ENCODE measurements at places on chromosomes 5 and 9. TPM values are rescaled to one million over a fixed set of nuclear protein-coding genes. Genes with fewer than 3 reads are reported as not detected.

- no peak for DNase-seq
Observed at GRCh38 chr5:64519263-64519662, 13.4 kb downstream of the RGS7BP start.

DNA sequence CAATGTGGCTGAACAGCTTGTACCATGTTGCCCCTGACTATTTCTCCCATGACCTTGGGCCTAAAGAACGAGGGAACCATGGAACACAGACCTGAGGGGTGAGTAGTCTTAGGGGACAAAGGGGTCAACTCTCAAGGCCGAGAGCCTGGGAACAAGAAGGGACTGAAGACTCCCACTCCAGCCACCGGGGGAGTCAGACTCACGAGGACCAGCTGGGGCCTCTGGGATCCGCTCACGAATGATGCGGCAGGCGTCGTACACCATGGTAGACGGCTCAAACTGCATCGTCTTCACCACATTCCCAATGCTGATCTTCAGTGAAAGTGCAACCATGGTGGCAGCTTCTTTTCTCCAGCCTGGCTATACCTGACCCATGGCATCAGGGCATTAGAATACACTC is 6.6 kb downstream of the TLN1 start:
- DNase-seq, result peak; percentile 63

SCGB3A1 gene
- total RNA-seq, result not detected

DNA sequence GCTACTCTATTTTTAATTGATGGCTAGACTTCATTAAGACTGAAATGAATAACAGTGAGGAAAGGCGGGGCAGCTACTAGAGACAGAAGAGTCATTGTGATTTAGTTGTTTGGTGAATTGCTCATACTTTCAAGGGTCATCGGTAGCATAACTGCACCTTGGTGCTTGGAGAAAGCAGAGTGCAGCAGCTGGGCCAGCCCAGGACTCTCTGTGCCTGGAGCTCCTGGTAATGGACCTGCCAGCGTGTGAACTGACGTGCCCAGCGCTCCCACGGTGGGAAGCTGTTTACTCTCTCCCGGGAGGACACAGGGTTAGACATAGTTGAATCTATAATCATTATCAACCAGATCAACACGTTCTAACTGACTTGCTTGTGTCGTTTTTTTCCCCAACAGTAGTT is 42.9 kb downstream of the LURAP1L start:
- peak; percentile 71 for DNase-seq

DNA sequence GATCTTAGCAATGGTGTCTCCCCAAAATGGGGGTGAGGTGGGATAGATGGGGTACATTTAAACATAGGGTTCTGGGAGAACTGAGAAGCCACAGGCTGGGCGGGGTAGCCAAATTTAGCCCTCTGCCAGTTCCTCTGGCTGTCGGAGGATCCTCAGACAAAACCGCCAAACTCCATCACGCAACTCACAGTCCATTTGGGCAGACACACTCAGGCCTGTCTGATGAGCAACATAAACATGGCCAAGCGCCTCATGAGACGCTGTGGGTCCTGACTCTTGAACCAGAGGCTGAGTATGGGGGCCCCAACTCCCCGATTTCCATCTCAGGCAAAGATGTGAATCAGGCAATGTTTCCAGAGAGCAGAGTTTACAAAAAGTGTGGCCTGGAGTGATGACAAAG is 162.3 kb downstream of the FGF18 start:
- no peak for DNase-seq

DNA sequence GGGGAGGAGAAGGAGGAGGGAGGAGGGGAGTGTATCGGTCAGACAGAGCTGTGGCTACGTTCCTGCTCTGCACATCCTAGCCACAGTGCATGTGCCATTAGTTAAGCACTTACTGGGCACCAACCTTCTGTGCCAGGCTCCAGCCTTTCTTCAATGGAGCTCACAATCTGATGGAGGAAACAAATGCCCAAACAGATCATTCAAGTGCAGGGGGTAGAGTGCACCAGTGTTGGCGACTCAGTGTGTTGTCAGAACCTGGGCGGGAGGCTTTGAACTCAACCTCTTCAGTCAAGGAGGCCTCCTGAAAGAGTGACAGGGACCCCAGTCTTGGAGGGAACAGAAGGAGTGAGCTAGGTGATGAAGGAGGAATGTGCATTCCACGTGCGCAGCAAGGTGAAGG is 51.9 kb upstream of the SHB start:
- DNase-seq, result no peak

DNA sequence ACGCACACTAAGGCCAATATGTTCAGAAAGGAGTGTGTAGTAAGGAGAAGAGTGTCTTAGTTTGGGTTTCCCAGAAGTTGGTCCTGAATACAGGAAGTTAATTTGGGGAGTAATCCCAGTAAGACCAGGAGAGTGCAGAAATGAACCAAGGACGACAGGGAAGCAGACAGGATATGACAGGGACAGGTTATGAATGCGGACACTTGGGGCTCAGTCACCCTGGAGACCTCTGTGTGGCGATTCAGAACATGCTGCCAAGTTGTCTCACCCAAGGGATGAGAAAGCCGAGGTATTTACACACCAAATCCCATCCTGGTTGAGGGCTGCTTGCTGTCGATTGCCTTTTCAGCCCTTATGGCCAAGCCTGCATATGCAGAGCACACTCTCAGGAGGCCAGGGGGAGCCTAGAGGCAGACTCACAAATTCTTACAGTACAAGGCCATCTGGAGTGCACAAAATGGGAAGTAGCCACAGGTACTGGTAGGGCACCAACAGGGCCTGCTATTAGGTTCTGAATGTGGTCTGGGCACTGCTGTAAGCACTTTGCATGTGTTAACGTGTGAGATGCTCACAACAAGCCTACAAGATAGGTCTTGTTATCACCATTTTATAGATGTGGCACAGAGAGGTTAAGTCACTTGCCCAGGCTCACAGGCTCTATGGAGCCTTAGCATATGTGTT is 233.1 kb upstream of the ANKRD55 start:
- no peak for DNase-seq

GRCh38 chr5:97172227-97172626 is 10.8 kb downstream of the RIOK2 start:
- no peak for DNase-seq

- DNase-seq, result no peak
Observed at GRCh38 chr5:71747182-71747581, 28.1 kb downstream of the CARTPT start.

GRCh38 chr9:134052941-134053340 is 14.9 kb downstream of the BRD3 start:
- DNase-seq, result peak; percentile 52

- DNase-seq, result peak; percentile 70
Observed at GRCh38 chr5:131252824-131253171, 11.1 kb upstream of the CDC42SE2 start.

- DNase-seq, result no peak
Observed at GRCh38 chr9:100355561-100355960, 2.8 kb upstream of the TEX10 start.

DNA sequence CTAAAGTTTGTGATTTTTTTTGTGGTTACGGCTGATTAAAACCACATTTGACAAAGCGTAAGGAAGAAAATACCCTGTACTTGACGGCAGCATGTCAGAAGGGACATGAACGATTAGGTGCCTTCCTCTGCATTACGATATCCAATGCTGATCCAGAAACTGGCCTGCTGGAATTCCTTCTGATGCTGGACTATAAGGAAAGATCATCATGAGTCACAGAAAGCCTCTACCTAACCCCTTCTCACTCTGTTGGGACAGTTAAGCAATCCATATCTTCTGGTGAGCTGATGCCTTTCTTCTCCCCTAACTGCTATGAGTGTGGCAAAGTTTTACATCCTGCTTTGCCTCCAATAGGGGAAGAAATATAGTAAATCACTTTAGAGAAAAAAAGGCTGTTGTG is 78.4 kb upstream of the PAPPA start:
- no peak for DNase-seq

SPINK14 gene
- total RNA-seq, result not detected

DNA sequence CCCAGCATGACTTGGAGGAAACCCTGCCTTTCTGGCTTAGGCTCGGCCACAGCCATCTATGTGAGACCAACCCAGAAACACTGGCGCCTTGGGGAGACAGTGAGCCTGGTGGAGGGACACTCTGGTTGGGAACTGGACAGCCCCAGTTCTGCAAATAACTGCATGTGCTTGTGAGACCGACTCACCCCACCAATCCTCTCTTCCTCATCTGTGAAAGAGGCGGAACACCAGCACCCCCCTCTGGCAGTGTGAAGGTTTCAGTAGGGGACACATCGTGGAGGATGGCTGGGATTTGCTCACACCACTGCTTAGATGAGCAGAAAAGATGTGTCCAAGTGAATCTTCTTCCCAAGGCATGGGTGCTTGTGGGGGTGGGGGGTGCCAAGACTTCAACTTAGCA is 43.4 kb upstream of the N4BP3 start:
- no peak for DNase-seq

- DNase-seq, result no peak
Observed at GRCh38 chr9:88998503-88998902, 7.2 kb downstream of the S1PR3 start.

GRCh38 chr9:125241863-125242739 is 958 bp upstream of the HSPA5 start:
- peak; percentile 74 for DNase-seq

LTC4S gene
- total RNA-seq, result 6.1 TPM
